Globus pallidus (tissue), 1 donor: ENCODE measurements at places on chromosomes 2 and 18.

- DNase-seq = no peak
These were observed 5.6 kb downstream of the PAX8 start for GRCh38 chr2:113273027-113273551.

GRCh38 chr18:79631096-79631507, 48.5 kb upstream of the CTDP1 start:
- no peak for DNase-seq

- DNase-seq = no peak
These were observed 84.2 kb upstream of the OTOS start for GRCh38 chr2:240224676-240225075.

GRCh38 chr18:31269566-31269965, 48.4 kb upstream of the DSG1 start:
- DNase-seq = no peak

GRCh38 chr18:67200665-67201064, 315.9 kb downstream of the DSEL start:
- DNase-seq = no peak

- no peak for DNase-seq
These were observed 110.9 kb upstream of the EPC2 start for GRCh38 chr2:148533685-148534084.

DNA sequence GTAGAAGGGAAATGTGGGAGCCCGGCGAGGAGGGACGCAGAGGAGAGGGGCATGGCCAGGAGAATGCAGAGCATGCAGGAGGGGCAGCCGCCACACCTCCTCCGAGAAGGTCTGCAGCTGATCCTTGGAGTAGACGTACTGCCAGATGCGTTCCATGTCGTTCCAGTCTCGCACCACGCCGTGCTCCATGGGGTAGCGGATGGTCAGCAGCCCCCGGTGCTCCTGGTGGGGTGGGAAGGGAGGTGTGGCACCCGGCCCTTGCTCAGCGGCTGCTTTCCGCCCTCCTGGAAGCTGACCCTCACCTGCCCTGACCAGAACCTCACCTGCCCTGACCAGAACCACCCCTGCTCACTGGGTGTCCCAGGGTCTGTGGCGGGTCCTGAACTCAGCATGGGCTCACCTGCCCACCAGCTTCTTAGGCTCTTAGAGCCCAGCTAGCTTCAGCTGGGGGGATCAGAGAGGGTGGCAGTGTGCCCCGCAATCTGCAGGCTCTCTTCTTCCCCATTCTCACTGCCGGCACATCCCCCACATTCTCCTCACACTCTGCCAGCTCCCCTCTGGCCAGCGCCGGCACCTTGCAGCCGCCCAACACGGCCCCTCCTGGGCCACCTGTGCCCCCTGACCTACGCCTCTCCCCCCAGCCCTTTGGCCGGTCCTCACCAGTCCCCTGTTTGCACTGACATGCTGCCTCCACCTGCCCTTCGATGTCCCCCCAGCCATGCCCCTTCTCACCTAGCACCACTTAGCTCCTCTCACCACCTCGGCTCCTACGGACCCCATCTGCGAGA, 4.4 kb downstream of the ACTR1B start:
- no peak for DNase-seq

GRCh38 chr2:883260-883802, 67.3 kb upstream of the SNTG2 start:
- DNase-seq = no peak

- DNase-seq = no peak
These were observed 14.3 kb downstream of the CABLES1 start for GRCh38 chr18:23149570-23149969.

- no peak for DNase-seq
These were observed 497.8 kb downstream of the EIPR1 start for GRCh38 chr2:2879781-2880180.

GRCh38 chr2:234601213-234601612, 104.3 kb upstream of the ARL4C start:
- DNase-seq = no peak

- DNase-seq = no peak
These were observed 272 bp upstream of the FASTKD1 start for GRCh38 chr2:169573974-169574299.

DNA sequence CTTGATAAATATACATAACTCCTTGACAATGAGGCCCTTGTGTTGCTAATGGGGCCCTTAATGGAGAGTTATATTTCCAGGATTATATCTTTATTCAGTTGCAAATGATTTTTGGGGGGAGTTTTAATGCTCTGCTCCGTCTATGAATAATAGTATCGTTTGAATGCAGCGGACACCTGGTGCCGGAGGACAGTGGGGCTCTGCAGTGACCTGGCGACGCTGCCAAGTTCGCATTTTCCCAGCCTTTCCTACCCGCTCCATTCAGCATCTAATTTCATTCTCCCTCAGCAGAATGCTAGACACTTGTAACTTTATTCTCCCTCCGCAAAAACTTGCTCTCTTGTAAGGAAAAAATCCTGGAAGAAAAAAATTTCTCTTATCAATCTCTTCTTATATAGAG, 257.6 kb upstream of the SALL3 start:
- no peak for DNase-seq

DNA sequence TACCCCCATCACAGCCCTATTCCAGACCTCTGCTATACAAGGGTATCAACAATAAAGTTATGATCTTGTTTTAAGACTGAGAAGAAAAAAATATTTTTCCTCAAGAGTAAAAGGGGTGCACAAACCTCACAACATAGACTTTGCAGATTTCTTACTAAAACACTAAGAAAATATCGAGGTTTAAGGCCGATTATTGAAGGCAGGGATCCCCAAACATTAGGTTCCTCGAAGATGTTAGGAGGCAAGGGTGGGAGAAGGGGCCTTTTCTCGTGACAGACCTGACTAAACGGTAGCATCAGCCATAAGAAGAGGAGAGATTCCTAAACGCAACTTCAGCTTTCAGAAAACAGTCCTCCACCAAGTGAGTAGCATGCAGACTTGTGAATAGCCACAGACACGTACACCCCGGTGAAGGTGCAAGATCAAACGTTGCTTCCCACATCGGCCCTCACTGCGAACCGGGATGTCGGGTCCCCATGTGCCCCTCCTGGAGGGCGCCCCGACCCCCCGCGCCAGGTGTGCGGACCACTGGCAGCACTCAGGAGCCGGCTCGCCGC, 678 bp downstream of the PIAS2 start:
- peak; percentile 54 for DNase-seq

- no peak for DNase-seq
These were observed 26.1 kb downstream of the MPHOSPH10 start for GRCh38 chr2:71156573-71156972.

DNA sequence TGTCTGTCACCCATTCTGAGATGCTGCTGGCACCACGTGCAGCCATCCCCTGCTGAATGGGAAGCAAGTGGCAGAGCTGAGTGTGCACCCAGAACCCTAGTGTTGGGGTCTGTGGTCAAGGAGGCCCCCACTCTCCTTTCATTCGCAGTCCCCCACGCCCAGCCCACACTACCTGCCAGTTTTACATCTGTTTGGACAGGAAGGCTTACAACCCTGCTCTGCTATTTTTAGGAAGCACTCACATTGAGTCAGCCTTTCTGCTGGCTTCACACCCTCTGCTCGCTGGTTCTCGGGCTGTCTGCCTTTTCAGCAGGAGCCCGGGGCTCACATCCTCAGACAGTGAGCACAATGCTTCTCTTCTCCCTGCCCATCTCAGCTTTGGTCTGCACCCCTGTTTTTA, 10.7 kb upstream of the ADCY3 start:
- no peak for DNase-seq

DNA sequence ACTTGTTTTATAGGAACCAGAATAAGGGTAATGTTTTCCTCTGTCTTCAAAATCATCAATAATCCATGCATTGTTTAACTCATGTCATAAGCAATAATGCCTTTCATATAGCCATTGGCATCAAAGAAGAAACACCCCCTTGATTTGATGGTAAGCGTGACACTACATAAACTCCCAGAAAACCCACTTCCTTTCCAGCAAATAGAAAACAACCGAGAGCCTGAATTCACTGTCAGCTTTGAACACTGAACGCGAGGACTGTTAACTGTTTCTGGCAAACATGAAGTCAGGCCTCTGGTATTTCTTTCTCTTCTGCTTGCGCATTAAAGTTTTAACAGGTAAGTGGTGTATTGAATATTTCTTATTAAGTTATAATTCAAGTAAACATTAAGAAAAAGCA, at the start of gene ICOS:
ICOS (plus strand) TSS at position 229 of the 400 bp plus-strand sequence; CDS start at position 281, 52 bp downstream.
- DNase-seq = no peak

GRCh38 chr2:151533127-151533526, 123.4 kb downstream of the RIF1 start:
- DNase-seq = no peak

DNA sequence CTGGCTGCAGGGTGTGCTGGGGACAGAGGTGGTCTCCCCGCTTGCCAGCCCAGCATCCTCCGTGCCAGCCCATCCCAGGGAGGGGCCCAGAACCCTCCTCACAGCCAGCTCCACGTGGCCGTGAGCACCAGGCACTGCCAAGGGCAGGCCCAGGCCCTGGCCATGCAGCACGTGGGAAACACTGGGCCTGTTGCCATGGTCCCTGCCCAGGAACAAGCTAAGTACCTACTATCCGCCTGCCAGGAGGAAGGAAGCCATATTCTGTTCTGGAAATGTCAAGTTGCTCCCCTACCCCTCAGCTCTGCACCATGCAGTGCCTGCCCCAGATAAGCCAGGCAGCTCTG, 250.6 kb downstream of the CYP26B1 start:
- DNase-seq = no peak

- no peak for DNase-seq
These were observed 117.4 kb upstream of the COPS8 start for GRCh38 chr2:236968101-236968879.

- DNase-seq = no peak
These were observed 10.9 kb upstream of the HS6ST1 start for GRCh38 chr2:128329607-128330006.

GRCh38 chr2:240140920-240141319, 462 bp upstream of the OTOS start:
- DNase-seq = no peak

GRCh38 chr2:237931205-237931721, 35.6 kb upstream of the UBE2F start:
- DNase-seq = peak; percentile 33

- DNase-seq = no peak
These were observed 11.9 kb downstream of the GNLY start for GRCh38 chr2:85706063-85706462.

- DNase-seq = no peak
These were observed 190.2 kb upstream of the GATA6 start for GRCh38 chr18:21979171-21979560.

GRCh38 chr18:34600158-34600557, 109.9 kb upstream of the DTNA start:
- no peak for DNase-seq

DNA sequence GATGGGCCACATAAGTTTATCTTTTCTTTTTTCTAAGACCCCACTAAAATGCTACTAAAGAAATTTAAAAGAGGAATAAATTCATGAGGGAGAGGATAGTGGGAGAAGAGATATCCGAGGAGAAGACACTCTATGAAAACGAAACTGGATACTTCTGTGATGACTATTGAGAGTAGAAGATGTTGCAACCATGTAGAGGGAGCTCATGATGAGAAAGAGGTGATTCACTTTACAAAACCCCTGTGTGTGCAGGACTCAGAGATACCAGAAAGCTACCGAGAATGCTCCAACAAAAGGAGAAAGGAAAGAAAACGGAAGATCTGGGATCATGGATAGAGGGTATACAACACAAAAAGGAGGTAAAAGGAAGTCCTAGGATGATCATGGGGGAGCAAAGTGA, 34.9 kb downstream of the SLC38A11 start:
- DNase-seq = no peak

DNA sequence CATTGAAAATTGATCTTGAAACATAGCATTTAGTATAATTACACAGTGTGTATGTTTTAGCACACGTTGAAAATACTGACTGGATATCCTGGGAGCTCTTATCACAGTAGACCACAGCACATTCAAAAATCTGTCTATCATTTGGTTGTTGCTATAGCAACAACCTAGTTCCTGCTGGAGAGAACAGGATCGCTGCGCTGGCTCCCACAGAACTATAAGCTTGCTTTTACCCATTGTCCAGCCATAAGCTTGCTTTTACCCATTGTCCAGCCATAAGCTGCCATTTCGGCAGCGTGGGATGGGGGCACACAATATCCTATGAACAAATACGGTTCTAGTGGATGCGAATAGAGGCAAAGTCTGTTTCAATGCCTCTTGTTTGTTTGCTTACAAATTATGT, 70.4 kb upstream of the ST6GAL2 start:
- no peak for DNase-seq

- no peak for DNase-seq
These were observed 7.1 kb upstream of the EPAS1 start for GRCh38 chr2:46290078-46290477.
